ENCODE measurements at places on chromosomes 7 and 10.

DNA sequence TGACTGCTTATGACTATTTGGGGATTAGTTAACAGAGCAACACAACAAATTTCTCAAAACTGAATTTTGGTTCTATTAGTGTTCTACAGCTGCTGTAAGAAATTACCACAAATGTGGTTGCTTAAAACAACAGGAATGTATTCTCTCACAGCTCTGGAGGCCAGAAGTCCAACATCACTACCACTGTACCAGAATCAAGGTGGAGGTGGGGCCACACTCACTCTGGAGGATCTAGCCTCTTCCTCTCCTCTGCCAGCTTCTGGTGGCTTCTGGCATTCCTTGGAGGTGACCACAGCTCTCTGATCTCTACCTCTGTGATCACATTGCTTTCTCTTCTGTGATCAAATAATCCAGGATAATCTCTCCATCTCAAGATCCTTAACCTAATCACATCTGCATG, 194.7 kb upstream of the BMPER start:
- DNase-seq: peak; percentile 9

GRCh38 chr7:68423356-68423755, 1174.9 kb upstream of the AUTS2 start:
- no peak for DNase-seq

DNA sequence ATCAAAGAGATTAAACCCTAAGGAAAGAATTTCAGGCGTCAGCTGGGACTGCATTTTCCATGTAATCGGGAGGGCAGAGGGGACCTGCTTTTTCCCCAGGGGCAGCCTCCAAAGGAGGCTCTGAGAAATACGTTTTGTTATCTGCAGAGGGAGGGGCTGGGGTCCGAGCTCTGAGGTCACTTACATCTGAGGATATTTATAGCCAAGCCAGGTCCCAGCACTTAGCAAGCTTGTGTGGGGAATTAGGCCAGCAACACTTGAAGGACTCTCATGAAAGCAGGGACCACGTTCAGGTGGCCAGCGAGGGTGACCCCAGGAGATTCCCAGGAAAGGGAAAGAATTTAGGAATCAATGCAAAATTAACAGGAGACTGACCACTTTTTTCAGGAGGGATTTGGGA, 20.6 kb upstream of the GDI2 start:
- DNase-seq: no peak

DNA sequence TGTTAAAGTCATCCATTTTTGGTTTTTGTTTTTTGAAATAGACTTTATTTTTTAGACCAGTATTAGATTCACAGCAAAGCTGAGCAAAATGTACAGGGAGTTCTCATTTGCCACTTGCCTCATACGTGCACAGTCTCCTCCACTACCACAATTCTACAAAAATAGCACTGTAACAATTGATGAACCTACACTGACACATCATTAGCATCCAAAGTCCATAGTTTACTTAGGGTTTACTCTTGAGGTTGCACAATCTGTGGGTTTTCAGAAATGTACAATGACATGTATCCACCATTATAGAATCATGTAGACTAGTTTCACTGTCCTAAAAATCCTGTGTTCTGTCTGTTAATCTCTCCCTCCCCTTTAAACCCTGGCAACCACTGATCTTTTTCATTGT, 125.8 kb upstream of the PDSS1 start:
- DNase-seq: no peak

DNA sequence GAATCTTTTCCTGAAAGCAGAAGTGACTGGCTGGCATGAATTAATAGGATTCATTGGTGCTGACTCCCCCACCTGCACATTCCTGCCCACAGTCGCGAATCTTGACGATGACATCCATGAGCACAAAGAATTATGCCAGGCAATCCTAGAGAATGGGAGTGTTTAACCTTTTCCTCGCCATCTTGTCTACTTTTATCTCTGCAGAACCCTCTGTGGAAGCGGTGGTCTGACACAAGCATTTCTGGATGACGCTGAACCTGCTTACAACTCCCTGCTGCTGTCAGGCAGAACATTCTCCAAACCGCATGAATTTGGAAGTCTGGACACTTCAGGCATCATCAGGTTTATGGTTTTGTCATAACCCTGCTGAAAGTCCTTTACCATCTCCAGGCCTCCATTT, 36.5 kb downstream of the KLF6 start:
- no peak for DNase-seq

DNA sequence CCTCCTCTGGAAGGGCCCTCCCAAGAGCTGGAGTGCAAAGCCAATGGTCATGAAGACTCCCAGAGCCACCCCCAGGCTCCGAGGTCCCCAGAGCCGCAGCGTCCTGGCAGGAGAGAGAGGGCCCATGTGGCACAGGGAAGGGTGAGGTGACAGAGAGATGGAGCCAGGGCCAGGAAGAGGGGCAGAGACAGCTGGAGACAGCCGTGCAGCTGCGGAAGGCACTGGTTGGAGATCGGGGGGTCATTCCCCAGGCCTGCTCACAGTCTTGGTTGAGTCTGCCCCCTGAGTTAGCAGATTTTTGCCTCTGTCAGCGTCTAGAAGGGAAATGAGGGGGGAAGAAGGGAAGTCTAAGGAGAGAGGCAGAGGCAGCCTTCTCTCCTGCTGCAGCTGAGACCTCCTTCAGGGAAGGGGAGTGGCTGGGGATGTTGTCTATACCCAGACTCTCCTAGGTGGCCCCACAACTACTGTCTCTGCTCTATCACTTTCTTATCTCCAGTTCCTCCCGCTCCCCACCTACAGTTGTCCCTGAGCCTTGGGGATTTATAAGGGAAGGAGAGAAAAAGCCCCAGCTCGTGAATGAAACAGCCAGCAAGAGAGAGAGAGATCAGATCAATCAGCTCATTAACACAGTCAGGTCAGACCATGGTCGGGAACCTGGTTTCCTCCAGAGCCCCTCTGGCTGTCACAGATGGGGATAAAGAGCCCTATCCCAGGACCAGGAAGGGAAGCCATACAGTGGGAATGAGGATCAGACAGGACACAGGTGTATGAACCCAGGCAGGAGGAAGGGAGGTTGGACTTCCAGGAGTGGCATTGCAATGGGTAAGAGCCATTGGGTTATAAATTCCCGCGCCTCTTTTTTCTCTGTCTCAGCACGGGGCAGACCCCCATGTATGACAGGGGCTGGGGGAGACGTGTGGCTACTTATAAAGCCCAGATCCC, 1.2 kb downstream of the GAL3ST4 start:
- no peak for DNase-seq

DNA sequence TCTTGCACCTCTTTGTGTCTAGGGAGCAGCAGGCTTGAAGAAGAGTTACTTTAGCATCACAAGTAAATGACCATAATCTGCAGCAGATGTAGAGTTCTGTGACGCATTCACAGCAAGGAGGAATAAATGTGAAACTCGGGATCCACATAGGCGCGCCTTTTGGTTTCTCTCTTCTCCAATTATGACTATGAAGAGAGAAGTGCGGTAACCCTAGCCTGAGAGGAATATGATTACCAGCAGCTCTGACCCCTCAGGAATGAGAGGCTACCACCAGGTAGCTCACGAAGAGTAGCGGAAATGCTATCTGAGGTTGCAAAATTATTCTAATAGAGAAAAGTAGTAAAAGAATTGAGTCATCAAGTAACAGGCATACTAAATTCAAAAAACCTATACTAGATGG, 25.2 kb upstream of the DMTF1 start:
- no peak for DNase-seq

DNA sequence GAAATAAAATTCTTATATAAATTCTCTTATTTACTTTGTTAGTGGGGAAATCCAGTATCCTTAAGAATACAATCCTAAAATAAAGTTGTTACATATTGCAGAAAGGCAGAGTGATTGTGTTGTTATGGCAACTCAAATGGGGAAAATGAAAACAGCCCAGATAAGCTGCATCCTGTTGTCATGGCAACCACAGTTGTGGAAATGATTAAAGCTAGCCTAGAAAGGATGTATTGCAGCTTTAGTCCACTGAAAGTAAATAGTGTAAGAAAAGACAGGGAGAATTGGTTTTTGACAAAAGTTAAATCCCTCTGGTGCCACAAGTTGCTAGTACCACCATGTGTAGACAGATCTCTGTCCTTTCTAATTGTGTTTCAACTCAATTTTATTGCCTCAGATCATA, 43.2 kb downstream of the BTRC start:
- peak; percentile 18 for DNase-seq

DNA sequence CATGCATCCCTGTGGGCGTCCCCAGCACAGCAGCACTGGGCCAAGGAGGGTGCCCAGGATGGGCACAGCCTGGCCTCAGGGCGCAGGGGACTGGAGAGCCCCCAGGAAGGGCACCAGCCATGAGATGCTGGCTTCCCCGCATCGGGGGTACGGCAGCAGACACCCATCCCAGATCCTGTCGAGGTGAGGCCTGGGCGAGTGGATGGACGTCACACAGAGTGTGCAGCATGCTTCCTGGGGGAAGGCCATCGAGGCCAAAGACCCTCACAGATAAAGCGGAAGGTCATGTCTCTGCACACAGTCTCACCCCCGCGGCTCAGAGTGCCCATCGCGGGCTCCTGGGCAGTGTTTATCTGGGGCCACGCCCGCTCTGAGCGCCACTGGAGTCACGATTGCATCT, 18.8 kb downstream of the ADGRA1 start:
- no peak for DNase-seq

DNA sequence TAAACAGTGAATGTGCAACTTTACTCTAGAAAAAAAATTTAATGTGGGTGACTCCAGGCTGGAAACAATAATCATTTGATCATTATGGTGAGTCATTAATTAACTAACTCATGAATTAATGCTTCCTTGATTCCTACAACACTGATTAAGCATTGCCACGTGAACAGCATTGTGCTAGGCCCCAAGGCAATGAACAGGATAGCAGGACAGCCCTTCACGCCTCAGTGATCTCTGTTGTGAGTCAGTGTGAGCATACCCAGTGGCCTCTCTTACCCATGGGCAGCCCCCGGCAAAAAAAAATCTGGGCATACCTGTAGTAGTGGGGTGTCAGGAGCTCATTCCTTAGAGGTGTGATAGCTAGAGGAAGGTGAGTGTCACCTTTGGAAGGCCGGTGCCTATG, 76.0 kb downstream of the DENND2A start:
- no peak for DNase-seq

DNA sequence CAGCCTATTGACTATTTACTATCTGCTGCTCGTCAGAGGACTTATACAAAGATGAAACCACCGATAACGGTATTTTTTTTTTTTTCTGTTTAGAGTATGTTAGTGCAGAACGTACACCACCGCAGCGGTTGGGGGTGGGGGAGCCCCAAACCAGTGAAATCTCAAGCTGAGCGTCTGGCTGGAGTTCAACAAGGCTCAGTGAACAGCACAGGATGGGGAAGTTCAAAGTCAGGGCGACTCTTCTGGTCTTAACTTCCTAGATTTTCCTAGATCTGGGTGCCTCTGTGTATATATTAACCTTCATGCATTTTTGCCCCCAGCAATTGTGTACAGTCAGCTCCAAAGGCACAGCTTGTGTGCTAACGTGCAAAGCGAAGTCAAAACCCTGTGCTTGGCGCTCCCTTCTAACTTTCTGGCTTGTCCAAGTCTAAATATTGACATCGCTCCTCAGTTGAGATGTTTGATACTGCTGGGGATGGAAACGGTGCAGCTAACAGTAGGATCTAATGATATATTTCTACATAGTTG, 1.1 kb downstream of the RHOBTB1 start:
- DNase-seq: no peak

DNA sequence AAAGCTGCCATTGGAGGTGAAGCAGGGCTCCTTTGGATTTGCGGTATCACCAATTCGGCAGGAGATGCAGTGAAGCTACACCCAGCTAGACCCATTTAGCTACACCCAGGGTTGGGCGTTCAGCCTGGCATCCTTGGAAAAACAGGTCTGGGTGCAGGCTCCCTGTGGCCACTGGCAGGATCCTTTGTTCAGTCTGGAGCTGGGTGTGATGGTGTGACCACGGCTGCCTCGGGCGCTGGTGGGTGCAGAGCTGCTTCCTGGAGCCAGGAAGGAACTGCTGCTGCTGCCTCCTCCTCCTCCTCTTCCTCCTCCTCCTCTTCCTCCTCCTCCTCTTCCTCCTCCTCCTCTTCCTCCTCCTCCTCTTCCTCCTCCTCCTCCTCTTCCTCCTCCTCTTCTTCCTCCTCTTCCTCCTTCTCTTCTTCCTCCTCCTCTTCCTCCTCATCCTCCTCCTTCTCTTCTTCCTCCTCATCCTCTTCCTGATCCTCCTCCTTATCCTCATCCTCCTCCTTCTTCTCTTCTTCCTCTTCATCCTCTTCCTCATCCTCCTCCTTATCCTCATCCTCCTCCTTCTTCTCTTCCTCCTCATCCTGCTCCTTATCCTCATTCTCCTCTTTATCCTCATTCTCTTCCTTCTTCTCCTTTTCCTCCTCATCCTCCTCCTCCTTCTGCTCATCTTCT, 84.0 kb downstream of the GRK5 start:
- DNase-seq: no peak

DNA sequence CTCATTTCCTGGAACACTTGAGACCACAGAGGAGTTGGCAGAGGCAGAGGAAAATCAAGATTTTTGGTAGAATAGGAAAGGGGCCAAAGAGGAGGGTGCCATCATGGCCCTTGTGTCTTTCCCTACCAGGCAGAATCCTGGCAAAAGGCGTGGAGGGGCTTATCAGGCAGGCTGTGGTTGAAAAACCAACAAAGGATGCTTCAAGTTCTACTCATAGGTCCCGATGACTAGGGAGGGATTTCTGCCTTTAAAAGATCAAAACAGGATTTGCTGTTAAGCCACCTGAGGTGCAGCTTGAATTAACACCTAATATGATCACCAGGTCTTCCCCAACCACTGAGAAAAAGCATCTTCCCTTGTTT, 45.7 kb downstream of the BPGM start:
- DNase-seq: no peak

DNA sequence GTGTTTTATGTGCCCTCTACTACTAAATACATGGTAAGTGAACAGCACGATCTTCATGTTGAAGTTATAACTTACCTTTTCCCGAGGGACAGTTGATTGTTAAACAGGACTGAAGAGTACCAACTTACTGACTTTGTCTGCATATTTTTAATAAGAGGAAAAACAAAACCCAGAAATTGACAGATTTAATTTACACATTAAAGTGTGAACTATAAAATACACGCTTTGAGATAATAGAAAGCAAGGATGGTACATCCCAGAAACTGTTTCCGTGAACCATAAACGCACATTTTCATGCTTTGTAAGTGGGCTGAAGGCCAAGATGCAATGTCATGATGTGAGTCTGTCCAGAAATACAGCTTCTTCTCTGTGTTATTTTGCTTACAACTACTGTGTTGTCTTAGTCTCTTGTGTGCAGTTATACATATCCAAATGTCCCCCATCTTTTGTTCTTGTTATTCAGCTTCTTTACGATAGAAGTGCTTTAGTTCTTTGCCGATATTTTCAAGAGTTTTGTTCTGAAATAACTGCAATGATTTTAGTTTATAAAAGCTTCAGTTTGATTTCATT, 190.1 kb downstream of the MLLT10 start:
- no peak for DNase-seq

- no peak for DNase-seq
These were observed 7.6 kb upstream of the LARP4B start for GRCh38 chr10:938941-939678.
